ENCODE measurements at places on chromosomes 7 and 10. TPM values are rescaled to one million over a fixed set of nuclear protein-coding genes. Genes with fewer than 3 reads are reported as not detected.

DNA sequence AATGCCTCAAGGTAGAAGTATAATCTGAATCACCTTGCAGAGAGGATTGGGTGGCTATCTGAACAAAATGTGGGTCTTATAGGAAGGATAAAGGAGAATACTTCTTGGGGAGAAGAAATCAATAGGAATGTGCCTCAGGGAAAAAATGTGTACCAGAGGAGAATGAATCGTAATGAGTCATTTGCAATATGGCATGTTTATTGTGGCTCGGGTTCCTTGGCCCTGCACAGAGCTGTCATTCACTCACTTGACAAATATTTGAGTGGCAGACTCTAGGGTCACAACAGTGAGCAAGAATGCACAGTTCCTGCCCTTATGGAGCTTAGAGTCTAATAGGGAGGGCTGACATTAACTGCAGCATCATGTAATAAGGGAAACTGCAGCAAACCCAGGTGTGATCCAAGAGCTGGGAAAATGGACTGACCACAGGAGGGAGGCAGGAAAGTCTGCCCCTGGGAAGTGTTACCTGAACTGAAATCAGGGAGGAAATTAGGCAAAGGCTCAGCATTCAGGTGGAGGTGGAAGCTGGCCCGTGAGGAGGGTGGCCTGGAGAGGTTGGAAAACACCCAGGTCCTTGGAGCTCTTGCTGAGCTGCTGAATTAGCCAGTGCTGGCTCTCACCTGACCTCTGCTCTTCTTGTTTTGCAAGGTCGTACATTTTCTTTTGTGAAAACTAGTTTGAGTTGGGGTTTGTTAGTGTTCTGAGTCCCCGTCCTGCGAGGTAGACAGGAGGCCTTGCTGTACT is 203.9 kb downstream of the FRMD4A start:
- peak; percentile 64 for DNase-seq

SDK1 gene
- total RNA-seq = 24.5 TPM

DNA sequence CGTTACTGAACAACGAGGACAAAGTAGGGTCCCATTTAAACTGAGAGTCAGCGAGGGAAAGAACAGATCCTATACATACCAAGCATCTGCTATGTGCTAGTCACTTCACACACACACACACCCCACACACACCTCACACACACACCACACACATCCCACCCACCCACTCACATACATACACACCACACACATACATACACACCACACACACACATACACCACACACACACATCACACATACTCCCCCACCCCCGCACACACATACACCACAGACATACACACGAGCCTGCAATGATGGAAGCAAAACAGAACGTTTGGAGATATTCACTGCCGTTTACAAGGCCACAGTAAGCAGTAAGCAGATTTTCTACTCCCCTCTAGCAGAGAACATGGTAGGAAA is 607 bp upstream of the GRB10 start:
- no peak for DNase-seq

PSD gene
- total RNA-seq = 0.50 TPM

DNA sequence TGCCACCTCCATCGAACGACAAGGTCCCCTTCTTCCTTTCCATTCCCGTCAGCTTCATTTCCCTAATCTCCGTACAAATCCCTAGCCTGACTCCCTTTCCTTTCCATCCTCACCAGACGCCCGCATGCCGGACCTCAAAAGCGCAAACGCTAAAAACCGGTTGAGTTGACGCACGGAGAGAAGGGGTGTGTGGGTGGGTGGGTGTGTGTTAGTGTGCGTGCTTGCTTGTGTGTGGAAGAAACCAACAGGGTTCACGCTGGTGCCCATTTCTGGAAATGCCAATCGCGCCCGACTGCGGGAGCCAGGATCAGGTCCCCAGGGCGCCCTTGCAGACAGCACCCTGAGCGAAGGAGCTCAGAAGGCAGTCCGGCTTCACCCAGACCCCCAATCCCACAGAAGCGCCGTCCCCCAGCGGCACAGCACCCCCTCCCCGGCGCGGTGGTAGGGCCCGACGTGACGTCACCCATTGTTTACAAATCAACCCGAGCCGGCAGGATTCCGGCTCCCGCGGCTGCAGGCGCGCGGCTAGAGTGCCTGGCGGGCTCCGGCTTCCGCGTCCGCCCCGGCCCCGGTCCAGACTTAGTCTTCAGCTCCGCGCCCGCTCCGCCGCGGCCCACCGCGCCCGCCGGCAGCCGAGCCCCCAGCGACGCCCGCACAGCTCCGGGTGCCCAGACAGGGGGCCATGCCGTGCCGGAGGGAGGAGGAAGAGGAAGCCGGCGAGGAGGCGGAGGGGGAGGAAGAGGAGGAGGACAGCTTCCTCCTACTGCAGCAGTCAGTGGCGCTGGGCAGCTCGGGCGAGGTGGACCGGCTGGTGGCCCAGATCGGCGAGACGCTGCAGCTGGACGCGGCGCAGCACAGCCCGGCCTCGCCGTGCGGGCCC is at the start of gene FRAT1:
FRAT1 (plus strand) TSS at position 500 of the 880 bp plus-strand sequence; CDS start at position 683, 183 bp downstream.
- peak; percentile 89 for DNase-seq

DNA sequence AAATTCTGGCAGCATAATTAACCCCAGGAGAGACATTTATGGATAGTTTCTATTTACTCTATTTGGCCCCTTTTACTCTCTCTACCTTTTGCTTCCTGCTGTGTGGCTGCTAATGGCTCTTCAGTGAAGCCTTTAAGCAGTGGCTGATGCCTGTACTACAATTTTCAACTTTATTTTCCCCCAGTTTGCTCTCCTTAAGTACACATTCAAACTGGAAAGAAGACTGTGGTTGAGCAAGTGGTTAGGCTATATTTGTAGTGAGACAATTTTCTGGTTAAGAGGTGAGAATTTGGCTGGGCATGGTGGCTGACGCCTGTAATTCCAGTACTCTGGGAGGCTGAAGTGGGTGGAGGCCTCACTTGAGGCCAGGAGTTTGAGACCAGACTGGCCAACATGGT is 8.5 kb upstream of the RSBN1L start:
- DNase-seq = no peak

GRCh38 chr7:87129332-87129731 is 22.9 kb upstream of the DMTF1 start:
- no peak for DNase-seq

GRCh38 chr10:21677551-21677950 is 143.5 kb downstream of the MLLT10 start:
- DNase-seq = no peak

DNA sequence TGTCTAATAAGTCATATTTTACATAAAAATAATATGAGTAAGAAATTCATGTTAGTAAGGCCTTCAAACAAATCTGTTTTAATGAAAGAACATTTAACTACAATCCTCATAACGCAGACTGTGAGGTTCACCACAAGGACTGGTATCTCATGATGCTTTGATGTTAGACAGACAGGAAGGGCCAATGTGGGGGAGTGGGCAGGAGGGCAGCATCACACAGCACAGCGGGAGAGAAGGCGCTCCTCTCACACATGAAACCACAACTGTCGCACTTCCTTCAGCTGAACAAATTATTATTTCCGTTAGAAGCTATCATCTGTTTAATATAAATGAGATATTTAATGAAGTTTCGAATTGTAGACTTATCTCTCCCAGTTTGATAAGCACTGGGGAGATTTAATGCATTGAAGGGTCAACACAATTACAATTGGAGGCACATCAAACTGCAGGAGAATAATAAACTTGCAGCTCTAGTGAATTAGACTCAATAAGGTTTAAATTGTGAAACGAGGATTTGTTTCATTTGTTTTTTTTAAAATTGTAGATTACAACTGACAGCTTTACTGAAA is 466.1 kb downstream of the PARD3 start:
- no peak for DNase-seq

ADAM12 gene
- 8.2 TPM for total RNA-seq

OR2A1 gene
- not detected for total RNA-seq

DNA sequence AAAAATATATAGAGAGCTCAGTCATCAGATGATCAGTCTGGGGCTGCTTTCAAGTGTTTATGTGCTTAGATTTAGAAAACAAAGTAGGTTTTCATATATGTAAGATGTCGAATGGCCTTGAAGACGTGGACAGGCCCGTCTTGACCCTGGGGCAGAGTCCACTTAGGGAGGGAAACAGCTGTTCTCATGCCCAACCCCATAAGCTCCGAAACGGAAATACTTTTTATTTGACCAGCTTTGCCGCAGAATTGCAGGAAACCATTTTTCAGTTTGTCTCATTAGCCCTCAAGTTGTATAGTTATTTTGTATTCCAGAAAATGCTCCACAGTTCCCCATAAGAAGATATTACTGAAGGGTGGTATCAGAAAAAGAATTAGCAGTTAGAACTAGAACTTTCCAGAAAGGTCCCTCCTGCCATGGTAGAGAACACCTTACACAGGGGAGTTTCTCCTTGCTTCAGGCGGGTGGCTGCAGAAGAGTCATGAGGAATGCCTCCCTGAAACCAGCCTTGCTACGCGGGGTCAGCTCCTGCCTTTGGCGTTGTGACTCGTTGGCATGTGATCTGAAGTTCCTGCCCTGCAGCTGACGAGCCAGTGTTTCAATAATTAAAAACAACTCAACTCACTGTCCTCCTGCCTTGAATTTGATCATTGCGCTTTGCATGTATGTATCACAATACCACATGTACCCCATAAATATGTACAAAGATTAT is 192.7 kb downstream of the CELF2 start:
- DNase-seq = no peak

DNA sequence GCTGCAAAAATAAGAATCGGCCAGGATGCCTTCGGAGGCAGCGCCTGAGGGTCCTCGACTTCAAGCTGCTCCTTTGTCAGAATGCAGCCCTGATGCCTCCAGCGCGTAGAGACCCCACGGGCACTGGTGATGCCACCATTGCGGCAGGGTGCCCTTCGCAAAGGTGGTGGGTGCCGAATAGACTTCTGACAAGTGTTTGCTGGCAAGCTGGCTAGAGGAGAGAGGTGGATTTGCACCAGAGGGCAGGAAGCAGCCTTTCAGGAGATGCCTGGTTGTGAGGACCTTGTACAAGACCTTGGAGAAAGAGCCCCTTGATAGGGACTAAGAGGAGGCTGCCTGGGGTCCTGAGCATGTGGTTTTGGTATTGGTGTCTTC is 103.2 kb upstream of the PPIF start:
- DNase-seq = no peak

PODXL gene
- total RNA-seq = 0.56 TPM

DNA sequence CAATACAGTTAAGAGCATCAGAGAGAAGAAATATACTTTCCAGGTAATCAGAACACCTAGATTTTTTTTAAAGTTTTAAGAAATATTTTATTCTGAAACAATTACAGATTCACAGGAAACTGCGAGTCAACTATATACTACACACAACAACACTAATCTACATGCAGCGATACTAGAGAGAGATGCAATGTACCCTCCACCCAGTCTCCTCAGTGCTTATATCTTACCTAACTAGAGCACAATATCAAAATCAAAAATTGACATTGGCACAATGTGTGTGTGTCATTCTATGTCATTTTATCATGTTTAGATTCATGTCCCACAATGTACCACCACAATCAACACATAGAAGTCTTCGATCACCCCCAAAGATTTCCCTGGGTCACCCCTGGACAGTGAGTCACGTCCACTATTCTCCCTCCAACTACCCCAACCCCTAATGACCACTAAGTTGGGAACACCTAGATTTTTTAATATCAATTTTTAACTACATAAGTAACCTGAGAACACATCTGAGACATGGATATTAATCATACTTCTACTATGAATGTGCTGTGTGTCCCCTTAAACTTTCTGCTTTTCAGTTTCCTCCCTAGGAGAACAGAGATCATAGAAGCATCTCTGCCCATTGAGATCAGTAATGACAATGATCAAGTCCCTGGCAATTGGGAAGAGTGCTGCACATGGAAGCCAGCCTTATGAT is 86.5 kb downstream of the GSAP start:
- no peak for DNase-seq

DNA sequence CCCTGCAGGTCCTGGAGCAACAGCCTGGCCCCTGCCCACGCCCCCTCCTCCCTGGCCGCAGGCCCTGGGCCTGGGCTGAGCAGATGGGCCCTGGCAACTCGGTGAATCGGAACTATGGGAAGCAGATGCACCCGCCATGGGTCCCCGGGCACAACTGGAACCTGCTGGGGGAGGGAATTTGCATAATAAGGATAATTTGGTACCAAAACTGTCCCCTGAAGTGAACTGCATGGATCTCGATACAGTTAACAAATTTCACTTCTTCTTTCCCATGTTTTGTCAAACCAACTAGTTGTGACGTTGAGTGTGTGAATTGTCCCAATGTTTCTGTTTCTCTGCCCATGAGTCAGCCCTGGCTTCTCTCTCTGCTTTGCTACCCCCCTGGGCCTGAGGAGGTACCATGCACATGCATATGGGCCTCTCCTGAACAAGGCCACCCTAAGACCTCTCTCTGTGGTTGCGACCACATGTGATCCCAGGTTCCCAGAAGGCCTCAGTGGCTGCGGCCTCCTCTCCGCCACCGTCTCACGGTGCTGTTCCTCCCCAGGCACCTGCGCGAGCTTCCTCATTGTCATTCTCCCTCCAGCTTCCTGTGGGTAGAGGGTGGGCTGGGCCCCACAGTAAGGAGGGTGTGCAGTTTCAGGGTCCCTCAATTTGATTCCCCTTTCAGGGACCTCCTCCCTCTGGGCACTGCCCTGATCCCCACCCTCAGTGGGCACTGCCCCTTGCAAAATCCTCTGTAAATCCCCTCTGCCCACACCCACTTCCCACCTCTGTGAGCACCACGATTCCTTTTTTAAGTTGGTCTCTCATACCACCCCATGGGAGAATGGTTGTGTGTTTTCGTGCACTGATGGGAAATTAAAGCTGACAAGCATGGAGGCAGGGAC is 40.0 kb downstream of the FIGNL1 start:
- DNase-seq = no peak

WNT8B gene
- not detected for total RNA-seq

CTNNA3 gene
- not detected for total RNA-seq

GRCh38 chr10:78170026-78170475 is 136.4 kb downstream of the RPS24 start:
- DNase-seq = peak; percentile 52

DNA sequence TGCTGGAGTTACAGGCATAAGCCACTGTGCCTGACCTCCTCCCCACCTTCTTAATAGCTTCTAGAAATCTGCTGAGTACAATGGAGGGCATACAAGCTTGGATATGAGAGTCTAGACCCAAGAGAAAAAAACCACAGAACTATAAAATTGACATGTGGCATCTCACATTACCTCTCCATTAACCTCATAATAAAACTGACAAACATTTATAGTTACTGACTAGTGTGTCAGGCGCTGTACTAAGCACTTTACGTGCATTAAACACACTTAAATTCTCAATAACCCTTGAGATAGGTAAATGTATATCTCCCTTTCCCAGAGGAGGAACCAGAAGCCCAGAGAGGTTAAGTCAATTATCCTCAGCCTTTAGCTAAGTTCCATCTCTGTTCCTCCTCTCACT is 300.5 kb upstream of the MYO3A start:
- DNase-seq = no peak

GRCh38 chr7:25496476-25497368 is 268.4 kb upstream of the NPVF start:
- DNase-seq = no peak

- no peak for DNase-seq
These were observed 37.0 kb downstream of the SEC61G start for GRCh38 chr7:54722026-54722425.

- DNase-seq = no peak
These were observed 49.5 kb upstream of the SAMD8 start for GRCh38 chr10:75061709-75062505.

GRCh38 chr7:6442114-6442513 is 5.6 kb downstream of the DAGLB start:
- no peak for DNase-seq

MOGAT3 gene
- not detected for total RNA-seq
